ENCODE measurements at places on chromosomes 7 and 10.

- no peak for DNase-seq
Measured at GRCh38 chr7:26049081-26049480, 102.9 kb upstream of the NFE2L3 start.

GRCh38 chr7:112104120-112104519, 102.1 kb downstream of the DOCK4 start:
- DNase-seq, result no peak

- DNase-seq, result no peak
Measured at GRCh38 chr10:72808001-72808400, 85.5 kb upstream of the OIT3 start.

GRCh38 chr10:34723750-34724149, 91.3 kb downstream of the PARD3 start:
- DNase-seq, result no peak
